Kidney epithelial cell (primary cell): ENCODE measurements at places on chromosomes 16 and 17. TPM values are rescaled to one million over a fixed set of nuclear protein-coding genes. Genes with fewer than 3 reads are reported as not detected.

Gene AHSP
- not detected in 2 replicates for total RNA-seq

Gene ADAMTS18
- 0.75 and 2.0 TPM in 2 replicates for total RNA-seq

Gene CHP2
- total RNA-seq = not detected in 2 replicates

Gene WNT9B
- total RNA-seq = not detected in 2 replicates

Gene CD300LG
- not detected in 2 replicates for total RNA-seq

Gene SLC4A1
- not detected in 2 replicates for total RNA-seq

Gene ATP2A1
- 0.17 and 0.48 TPM in 2 replicates for total RNA-seq

Gene KRT20
- not detected in 2 replicates for total RNA-seq

Gene GP1BA
- not detected in 2 replicates for total RNA-seq

Gene PLA2G10
- not detected in 2 replicates for total RNA-seq

Gene TBX6
- 0.55 and 0.58 TPM in 2 replicates for total RNA-seq

Gene MT4
- not detected in 2 replicates for total RNA-seq

Gene TPSAB1
- total RNA-seq = not detected in 2 replicates

Gene TVP23A
- 0.21 and 0.62 TPM in 2 replicates for total RNA-seq

- no peak for DNase-seq
Observed at GRCh38 chr16:11296706-11297491, 15.8 kb upstream of the PRM1 start.

GRCh38 chr17:19397556-19398041 lies 10.6 kb upstream of the MFAP4 start:
- no peak for DNase-seq

GRCh38 chr17:15384142-15384787 lies 42.9 kb upstream of the TEKT3 start:
- no peak for DNase-seq

GRCh38 chr17:72684405-72685020 lies 408.0 kb downstream of the SLC39A11 start:
- DNase-seq = no peak

DNA sequence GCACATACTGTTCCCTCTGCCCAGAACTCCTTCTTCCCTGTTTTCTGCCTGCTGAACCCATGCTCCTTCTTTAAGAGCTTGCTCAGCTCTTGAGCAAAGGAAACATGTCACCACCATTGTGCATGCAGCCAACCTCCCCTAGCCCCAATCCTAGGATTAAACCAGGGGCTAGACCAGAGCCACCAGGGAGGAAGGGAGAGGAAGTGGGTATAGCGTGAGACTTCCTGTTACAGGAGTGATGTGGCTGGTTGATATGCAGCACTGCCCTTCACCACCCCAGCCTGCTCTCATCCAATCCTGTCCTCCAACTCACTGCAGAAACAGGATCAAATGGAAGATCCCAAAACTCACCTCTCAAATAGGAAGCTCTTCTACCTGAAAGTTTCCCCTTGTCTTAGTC lies 67.1 kb upstream of the CDH5 start:
- no peak for DNase-seq

DNA sequence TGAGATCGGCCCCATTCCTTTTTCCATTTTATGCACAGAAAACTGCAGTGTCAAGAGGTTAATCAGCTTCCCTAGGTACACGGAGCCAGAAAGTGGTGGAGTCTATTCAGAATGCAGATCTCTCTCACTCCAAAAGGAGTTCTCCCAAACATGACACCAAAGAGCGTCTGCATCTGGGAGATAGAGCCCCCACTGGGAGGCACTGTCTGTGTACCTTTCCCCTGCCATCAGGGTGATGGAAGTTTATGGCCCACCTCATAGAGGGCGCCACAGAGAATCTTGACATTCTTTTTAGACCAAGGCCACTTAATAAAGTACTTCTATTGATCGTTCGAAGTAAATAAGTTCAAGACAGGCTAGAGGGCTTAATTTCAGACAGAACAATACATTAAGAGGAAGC lies 493.7 kb upstream of the ERCC4 start:
- DNase-seq = no peak

DNA sequence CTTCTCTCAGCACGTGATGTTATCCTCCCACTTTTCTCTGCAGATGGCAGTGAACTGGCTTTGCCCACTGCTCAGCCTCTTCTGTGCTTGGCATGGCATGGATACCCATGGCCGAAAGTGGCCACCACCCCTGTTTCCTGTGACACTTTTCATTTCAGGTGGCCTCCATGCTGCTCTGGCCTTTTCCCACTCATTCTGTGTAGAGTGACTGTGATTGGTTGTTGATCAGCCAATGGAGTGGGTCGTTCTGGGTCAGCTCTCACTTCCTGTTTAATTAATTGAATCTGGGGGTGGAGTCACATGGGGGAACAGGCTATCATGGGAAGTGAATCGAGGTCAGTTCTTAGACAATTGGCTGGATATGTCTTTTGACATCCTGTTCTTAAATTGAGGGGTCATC lies 350.1 kb upstream of the EEF2KMT start:
- no peak for DNase-seq

DNA sequence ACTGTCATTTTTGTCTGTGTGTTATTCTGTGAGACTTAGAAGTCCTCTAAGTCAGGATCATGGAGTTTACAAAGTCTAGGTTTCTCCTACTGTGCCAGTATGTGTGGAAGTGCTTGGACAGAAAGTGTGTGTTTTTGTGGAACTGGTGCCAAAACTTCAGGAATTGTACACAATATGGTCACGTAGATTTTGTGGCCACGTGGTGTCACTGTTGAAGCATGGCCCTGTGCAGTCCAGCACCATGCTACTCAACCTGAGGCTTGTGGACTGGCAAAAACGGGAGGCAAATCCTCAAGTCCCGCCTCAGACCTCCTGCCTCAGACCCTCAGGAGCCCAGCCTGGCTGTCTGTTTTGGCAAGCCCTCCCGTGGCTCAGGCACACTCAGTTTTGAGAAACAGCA lies 16.7 kb upstream of the ALKBH5 start:
- no peak for DNase-seq

DNA sequence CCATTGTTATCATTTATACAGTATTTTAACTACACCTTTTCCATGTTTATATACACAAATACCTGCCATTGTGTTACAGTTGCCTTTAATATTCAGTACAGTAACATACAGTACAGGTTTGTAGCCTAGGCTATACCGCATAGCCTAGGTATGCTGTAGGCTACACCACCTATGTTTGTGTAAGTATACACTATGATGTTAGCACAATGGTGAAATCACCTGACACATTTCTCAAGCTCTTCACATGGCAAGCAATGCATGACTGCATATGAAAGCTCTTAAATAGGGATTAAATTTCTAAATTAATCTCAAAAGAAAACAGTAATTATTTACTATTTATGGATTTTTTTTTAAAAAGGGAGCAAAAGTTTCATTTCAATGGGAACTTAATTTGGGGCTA lies 12.0 kb downstream of the LRRC37B start:
- no peak for DNase-seq

- DNase-seq = no peak
Observed at GRCh38 chr16:75380870-75381269, 52.4 kb downstream of the CFDP1 start.

GRCh38 chr17:13030459-13031300 lies 12.9 kb upstream of the ELAC2 start:
- no peak for DNase-seq

- DNase-seq = no peak
Observed at GRCh38 chr17:17540278-17540906, 44.2 kb upstream of the RASD1 start.

DNA sequence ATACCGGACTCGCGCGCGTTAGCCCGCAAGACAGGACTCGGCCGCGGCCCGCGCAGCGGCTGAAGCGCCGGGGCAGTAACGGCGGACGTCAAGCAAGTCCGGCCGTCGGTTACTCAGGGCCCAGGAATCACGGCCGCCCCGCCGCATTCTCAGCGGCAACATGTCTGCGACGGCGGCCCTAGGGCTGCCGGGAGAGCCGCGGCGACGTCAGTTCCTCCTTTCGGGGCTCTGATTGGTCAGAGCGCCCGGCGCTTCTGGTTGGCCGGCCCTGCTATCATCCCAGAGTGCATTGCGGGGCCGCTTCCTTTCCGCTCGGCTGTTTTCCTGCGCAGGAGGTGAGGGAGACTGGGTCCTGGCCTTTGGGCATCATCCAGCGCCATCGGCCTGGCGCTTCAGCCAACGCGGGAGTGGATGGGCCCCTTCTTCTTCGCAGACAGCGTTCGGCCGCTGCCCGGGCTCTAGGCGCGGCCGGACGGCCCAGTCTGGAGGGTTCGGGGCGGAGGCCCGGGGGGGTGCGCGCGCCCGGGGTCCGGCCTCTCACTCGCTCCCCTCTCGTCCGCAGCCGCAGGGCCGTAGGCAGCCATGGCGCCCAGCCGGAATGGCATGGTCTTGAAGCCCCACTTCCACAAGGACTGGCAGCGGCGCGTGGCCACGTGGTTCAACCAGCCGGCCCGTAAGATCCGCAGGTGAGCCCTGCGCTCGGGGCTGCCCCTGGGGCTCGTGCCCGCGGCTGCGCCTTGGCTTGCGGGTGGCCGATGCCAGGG lies at the start of gene RPL13:
TSS of gene RPL13 (plus strand) at position 305 of the 764 bp plus-strand sequence. CDS start at position 583, 278 bp downstream.
- DNase-seq = peak; percentile 74

DNA sequence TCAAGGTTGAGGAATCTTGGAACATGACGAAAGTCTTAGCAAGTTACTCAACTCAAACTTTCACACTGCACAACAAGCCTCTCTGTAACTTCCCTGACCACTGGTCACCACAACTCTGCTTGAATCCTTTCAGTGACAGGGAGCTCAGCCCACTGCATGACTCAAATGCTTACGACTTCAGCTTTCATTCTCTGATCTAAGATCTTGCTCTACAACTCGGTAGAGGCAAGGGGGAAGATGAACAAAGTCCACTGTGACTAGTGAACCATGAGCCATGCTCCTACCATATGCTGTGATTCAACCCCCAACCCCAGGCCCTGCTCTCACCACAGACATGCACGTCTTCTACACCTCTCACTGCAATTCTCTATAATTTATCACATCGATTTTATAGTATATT lies 160.9 kb downstream of the SLC39A11 start:
- peak; percentile 16 for DNase-seq

GRCh38 chr17:50963139-50963538 lies 97.0 kb upstream of the TOB1 start:
- DNase-seq = no peak

GRCh38 chr17:40337351-40337750 lies 27.2 kb downstream of the GJD3 start:
- no peak for DNase-seq

DNA sequence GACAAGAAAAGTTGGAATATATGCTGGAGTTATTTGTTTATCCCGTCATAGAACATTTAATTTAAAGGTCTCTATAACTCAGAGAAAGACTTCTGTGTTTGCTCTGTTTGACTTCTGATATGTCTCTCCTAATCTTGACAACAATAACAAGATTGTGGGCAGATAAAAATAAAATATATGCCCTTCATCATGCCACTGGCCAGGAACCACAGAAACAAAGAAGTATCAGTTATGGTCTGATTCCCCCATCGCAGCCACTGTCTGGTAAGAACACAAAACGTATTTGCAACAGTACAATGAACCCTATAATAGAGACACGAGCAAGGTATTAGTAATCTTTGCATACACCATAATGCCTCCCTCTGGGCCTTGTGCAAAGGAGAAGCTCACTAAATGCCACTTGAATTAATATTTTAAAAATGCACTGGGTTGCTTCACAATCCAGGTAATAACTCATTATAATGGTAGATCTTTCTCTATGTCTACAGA lies 1498.3 kb downstream of the CDH11 start:
- no peak for DNase-seq

- no peak for DNase-seq
Observed at GRCh38 chr16:78513838-78514237, 414.4 kb downstream of the WWOX start.

DNA sequence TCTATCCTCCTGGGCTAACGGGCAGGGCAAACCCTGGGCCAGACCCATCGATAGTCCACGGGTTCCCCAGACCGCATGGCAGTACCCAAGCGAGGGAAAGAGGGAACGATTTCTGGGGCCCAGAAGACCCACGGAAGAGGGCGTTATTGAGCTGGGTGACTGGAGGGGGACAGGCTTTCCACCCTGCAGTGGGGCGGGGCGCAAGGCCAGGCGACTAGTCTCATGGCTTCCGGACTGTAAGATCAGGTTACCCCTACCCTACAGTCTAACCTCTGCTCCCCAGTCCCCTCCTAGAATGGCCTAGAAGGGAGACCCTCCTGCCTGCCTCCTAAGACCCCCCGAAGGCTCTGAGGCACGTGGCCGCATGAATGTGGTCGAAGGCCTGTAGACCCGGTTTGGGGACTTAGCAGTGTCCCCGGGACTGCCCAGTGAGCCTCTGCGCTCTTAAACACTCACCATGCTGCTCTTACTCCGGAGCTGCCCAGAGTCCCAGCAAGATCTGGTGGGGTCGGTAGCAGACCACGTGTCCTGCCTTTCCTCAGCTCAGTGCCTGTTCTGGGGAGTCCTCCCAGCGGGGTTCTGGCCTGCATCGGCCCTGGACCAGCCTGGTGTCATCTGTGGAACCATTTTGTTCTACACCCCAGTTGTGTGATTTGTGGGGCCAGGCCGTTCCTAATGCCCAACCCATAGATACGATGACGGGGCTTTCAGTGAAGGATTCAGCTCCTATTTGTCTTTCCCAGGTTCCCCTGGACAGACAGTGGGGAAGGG lies 13.2 kb upstream of the AURKB start:
- DNase-seq = no peak

- DNase-seq = no peak
Observed at GRCh38 chr16:7976563-7976962, 613.7 kb downstream of the TMEM114 start.

- DNase-seq = no peak
Observed at GRCh38 chr16:3798838-3799237, 81.5 kb upstream of the TRAP1 start.

- no peak for DNase-seq
Observed at GRCh38 chr17:43601280-43602039, 55.3 kb upstream of the ETV4 start.

GRCh38 chr17:80790981-80791742 lies 200.5 kb upstream of the CHMP6 start:
- DNase-seq = no peak

DNA sequence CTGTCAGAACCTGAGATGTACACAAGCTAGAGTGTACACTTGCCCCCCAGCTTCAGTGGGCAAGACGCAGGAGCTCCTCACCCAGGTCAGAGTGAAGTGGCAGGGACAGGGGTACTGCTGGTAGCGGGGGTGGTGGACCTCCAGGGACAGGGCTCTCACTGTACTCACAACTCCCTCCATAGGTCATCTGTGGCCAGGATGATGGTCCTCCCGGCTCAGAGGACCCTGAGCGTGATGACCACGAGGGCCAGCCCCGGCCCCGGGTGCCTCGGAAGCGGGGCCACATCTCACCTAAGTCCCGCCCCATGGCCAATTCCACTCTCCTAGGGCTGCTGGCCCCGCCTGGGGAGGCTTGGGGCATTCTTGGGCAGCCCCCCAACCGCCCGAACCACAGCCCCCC lies 2.7 kb downstream of the NXPH3 start:
- no peak for DNase-seq

DNA sequence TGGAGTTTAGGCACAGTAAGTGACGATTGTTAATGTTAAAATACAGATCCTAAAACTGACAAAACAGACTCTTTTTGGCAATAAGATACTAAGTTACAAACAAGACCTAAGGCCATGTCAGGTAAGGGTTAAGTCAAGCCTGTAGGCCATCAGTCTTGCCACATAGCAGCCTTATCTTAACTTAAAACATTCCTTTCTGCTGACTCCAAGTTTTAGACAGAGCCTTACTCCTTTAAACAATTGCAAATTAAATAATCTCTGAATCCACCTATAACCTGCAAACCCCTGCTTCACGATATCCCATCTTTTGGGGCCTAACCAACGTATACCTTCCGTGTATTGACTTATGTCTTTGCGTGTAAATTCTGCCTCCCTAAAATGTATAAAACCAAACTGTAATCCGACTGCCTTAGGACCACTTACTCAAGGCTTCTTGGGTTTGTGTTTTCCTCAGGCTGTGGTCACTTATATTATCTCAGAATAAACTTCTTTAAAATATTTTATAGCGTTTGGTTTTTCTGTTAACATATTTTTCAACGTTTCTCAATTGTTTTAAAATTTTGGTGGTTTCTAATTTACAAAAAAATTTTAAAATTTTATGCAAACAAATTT lies 64.4 kb downstream of the EFCAB5 start:
- DNase-seq = no peak
